Eye (tissue), 1 donor: ENCODE measurements at places on chromosomes 1 and 21.

- DNase-seq, result no peak
These were observed 4.2 kb downstream of the S100A12 start for GRCh38 chr1:153371231-153371630.

GRCh38 chr1:68908316-68908715, 411.4 kb upstream of the DEPDC1 start:
- no peak for DNase-seq

GRCh38 chr1:153790313-153790965, 15.2 kb downstream of the SLC27A3 start:
- DNase-seq, result peak; percentile 66

- DNase-seq, result no peak
These were observed 51.3 kb upstream of the TSPAN2 start for GRCh38 chr1:115140442-115141144.

- DNase-seq, result no peak
These were observed 37.3 kb upstream of the TMEM125 start for GRCh38 chr1:43232482-43232881.

GRCh38 chr1:2466270-2466665, 9.8 kb upstream of the PLCH2 start:
- DNase-seq, result no peak

GRCh38 chr1:230120289-230120920, 53.4 kb downstream of the GALNT2 start:
- no peak for DNase-seq

- no peak for DNase-seq
These were observed 5.8 kb upstream of the MAGOH start for GRCh38 chr1:53244141-53244540.

DNA sequence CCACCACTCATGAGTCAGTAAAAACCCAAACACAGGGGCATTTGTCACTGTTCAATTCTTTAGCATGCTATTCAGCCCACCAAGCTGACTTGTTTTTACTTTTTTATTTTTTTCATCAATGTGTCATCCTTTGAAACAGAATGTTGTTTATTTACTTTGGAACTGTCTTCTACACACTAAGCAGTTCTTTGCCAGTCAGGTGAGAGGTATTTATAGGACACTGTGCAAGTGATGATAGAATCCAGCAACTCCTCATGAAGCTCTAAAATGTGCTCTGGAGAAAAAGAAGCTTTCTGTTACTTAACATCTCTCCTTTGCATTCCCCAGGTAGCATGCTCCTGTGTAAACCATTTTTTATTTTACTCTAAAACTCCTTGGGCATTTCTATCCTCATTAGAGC, 582.0 kb upstream of the TMPRSS15 start:
- no peak for DNase-seq

DNA sequence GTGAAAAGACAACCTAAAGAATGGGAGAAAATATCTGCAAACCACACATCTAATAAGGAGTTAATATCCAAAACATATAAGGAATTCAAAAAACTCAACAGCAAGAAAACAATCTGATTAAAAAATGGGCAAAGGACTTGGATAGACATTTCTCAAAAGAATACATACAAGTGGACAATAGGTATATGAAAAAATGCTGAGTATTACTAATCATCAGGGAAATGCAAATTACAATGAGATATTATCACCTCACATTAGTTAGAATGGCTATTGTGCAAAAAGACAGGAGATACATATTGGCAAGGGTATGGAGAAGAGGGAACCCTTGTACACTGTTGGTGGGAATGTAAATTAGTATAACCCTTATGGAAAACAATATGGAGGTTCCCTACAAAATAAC, 44.9 kb downstream of the TRMT1L start:
- DNase-seq, result no peak

- peak; percentile 44 for DNase-seq
These were observed 257.1 kb downstream of the GRIK3 start for GRCh38 chr1:36776948-36777831.

DNA sequence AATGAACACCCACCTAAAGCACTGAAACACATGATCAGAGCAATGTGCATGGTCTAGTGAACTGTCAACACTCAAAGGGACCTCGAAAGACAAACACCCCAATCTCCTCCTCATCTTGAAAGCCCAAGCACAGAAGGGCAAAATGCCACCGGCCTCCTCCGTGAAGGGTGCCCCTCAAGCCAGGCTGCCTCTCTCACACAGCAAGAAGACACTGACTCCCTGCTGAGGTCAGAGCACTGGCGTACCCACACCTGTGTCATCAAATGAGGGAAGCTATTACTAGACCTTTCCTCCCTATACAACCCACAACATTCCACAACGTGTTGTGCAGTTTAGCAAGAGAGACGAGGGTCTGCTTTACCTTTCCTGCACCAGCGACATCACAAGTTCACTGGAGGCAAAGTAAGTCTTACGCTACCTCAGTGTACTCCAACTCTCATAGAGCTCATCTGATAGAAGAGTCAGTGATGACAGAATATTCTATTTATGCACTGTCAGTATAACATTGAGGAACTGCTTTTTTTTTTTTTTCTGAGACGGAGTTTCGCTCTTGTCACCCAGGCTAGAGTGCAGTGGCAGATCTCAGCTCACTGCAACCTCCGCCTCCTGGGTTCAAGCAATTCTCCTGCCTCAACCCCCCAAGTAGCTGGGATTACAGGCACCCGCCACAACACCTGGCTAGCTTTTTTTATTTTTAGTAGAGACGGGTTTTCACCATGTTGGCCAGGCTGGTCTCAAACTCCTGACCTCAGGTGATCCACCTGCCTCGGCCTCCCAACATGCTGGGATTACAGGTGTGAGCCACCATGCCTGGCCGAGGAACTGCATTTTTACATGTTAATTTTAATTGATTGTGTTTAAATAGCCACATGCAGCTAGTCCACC, 3.3 kb downstream of the SH3BP5L start:
- no peak for DNase-seq

DNA sequence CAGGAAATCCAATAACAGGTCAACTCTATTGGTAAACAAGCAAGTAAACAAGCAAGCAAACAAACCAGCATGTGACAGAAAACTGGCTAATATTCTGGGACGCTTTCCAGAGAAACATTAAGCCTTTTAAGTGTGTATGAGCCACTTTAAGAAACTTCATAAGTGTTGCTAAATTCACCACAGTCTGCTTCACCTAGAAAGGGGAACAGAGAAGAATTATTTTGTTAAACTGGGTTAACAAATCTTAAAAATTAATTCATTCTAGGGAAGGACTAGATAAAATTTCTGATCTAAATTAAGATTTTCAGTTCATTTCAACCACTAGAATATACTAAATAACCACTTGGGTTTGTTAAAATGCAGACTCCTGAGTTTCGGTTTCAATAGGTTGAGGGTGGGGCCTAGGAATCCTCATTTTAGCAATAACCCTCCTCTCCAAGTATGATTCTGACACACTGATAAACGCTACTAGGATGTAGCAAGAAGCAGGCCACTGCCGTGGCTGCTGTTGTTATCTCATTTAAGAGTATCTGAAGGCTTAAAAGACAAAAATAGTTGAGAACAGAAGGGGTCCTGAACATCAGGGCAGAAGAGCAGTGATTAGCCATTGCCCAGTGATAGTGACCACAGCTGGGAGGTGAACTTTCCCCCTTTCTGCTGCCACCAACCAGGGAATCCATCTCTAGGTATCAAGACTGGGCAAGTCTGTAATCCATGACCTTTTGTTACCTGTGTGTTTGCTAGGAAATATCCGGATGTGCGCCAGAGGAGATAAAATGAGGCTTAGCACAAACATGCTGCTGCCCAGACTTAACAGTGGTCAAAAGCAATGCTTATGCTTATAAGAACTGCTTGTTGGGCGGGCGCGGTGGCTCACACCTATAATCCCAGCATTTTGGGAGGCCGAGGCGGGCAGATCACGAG, 11.2 kb downstream of the CREG1 start:
- no peak for DNase-seq

DNA sequence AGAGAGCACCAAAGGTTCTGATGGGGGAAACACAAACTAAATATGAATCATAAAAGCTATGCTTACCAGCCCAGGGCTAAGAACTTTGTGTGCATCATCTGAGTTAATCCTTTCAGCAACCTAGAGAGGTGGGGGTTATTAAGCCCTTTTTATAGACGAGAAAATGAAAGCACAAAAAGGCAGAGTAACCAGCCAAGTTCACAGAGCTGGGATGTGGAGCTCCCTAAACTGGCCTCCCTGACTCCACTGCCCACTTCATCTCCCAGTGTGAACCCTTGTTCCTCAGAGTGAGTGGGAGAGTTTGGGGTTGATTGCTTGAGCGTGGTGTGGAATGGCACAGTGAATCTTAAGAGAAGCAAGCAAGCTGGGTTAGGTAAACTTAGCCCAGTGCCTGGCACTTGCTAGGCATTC, 10.8 kb upstream of the BCAR3 start:
- no peak for DNase-seq

- DNase-seq, result no peak
These were observed 35.2 kb downstream of the ELAPOR1 start for GRCh38 chr1:109148987-109149561.

DNA sequence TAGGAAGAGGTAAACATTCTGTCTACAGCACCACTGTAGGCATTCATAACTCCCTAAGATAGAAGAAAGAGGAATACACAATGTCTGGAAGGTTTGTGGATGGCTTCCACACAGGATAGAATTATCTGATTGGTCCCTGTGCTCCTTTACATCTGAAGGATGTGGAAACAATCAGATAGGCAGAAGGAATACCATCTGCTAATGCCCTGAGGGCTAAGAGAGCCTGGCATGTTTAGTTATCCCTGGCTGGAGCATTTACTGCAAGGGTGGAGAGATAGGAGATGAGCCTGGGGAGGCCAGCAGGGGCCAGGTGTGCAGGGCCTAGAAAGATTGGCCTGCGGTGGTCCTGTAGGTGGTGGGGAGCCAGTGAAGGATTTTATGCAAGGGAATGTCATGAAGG, 8.6 kb upstream of the ACBD3 start:
- no peak for DNase-seq
